ENCODE measurements at places on chromosomes 4 and X. TPM values are rescaled to one million over a fixed set of nuclear protein-coding genes. Genes with fewer than 3 reads are reported as not detected.

Gene PNMA5
- polyA plus RNA-seq, result not detected

Gene F8A2
- not detected for polyA plus RNA-seq

Gene NEIL3
- 10.6 TPM for polyA plus RNA-seq

Gene TCEAL2
- polyA plus RNA-seq, result not detected

Gene SCOC
- polyA plus RNA-seq, result 57.4 TPM

Gene NDUFA1
- polyA plus RNA-seq, result 187 TPM

Gene PCDH18
- polyA plus RNA-seq, result 203 TPM

Data from fibroblast of lung (primary cell).